Stimulated activated CD4-positive, alpha-beta T cell treated with anti-CD3 and anti-CD28 coated beads, Interleukin-4, amount 100 ng/mL, for 48 hours (primary cell): ENCODE measurements at places on chromosomes 5 and 9.

GRCh38 chr9:78215706-78216105 is 20.2 kb upstream of the CEP78 start:
- no peak for DNase-seq

DNA sequence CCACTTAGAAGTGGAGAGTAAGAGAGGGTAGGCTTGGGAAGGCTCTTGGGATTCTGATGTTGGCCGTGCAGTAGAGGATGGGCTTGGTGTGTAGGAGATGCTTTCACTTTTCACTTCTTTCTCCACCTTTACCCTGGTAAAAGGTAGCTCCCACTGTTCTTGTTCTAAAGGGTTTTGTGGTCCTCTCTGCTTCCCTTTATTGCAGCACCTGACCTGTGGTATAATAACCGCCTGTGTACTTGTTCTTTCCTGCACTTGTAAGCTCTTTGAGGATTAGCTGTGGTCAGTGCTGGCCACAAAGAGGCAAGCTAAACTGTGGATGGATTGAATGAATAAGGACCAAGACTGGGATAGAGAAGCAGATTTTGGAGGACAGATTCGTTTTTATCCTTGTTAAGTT is 25.2 kb downstream of the KDM4C start:
- no peak for DNase-seq

- DNase-seq, result no peak
Measured at GRCh38 chr5:139666551-139666950, 18.4 kb downstream of the CXXC5 start.

DNA sequence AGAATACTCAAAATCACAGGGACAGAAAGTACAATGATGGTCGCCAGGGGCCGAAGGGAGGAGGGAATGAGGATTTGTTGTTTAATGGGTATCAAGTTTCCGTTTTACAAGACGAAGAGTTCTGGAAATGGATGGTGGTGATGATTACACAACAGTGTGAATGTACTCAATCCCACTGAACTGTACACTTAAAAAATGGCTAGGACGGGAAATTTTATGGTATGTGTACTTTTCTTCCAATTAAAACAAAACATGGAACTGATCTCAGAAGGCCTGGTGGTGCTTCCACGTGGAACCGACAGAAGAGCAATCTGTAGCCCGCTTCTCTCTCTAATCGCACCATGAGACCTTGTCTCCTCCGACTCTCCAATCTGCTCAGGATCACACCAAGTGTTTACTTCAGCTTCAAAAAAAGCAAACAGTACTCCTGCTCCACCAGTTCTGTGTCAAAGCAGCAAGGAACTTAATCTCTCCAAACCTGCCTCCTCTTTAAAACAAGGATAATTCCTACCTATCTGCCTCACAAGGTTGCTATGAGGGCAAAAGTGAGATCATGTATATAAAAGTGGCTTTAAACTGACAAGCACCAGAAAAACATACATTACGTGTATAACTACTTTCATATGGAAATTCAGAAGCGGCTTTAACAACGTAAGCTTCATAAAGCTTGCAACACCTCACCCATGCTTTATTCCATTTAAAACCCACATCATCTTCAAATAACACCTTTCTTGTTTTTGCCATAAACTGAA is 2.1 kb downstream of the ECPAS start:
- DNase-seq, result no peak

DNA sequence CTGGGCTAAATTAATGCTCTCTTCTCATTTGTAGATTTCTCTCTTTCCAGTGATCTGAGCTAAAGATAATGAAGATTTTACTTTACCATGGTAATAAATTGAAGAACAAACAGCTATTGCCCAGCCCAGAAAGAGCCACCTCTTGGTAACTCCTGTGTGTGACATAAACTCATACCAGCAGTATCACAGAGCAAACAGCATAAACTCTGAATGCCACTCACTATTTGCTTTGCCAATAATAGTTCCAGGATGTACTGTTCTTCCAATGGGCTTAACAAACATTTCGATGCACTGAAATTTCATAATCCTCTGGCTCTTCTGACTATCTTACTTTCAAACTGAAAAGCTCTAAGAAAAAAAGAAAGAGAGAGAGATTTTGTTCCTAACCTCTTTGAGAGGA is 69.8 kb upstream of the RASEF start:
- DNase-seq, result no peak

- no peak for DNase-seq
Measured at GRCh38 chr5:157513182-157513581, 53.2 kb downstream of the NIPAL4 start.

GRCh38 chr5:147690595-147690994 is 91.9 kb downstream of the JAKMIP2 start:
- no peak for DNase-seq

DNA sequence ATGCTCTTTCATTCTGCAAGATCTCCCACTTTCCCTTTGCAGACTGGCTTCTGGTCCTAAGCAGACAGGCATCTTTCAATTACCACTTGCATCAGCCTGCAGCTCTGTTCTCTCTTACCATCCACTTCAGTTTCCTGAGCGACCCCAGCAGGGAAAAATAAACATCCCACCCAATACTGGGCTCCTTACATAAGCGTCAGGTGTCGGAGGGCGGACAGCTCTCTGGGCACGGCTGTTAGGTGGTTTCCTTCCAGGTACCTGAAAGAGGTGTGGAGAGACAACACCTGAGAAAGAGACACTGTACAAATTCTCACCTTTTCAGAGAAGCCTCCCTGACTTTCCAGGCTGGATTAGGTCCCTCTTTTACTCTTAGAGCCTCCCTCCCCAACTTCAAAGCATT is 145.1 kb upstream of the PANK3 start:
- no peak for DNase-seq

DNA sequence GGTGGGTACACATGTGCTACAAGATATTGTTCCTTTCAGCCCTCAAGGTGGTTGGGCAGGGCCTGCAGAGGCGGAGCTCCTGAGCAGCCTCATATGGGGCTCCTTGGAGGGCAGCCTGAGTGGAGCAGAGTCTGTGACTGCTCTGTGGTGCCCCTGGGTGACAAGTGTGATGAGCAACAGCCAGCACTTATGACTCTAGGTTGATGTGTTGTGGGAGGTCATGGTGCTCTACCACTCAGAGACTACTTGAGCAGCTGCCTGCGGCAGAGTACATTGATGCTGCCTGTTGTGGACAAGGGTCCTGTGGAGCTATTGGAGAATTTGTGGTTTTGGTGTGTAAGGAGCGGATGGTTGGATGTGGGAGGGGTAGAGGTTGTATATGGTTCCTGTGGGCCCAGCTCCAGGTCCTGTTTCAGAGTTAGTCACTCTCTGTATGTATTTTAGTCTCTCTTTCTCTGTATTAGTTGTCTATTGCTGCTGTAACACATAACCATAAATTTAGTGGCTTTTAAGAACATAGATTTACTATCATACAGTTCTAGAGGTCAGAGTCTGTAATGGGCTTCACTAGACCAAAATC is 141.3 kb downstream of the SREK1 start:
- DNase-seq, result no peak

DNA sequence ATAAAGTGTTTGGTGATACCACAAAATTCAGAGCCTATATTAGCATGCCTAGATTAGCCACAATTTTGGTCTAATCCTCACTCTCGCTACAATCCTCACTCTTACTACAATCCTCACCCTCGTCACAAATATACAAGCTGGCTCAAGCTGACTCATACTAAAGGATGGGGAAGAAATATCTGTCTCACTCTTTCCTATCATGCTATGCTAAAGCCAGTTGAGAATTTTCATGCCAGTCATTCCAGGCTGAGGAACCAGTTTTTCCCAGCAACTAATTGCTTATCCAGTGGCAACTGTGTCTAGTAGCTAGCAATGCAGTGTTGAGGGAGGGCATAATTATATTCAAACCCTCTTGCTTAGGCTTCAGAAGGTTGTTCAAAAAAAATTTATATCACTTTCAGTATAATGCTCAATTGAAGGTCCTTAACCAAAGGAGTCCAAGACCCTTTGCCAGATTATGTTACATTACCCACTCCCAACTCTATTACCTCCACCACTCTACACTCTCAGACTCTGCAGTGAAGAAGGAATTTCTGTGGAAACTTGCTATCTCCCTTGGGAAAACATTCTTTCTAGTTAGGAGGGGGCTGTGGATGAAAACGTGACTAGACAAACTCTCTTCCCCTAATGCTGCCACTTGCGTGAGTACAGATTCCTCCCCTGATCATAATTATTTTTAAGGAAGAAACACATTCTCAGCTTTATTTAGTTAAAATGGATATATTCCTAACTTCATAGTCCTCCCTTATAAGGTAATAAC is 810.3 kb upstream of the ACO1 start:
- DNase-seq, result no peak

- DNase-seq, result peak; percentile 66
Measured at GRCh38 chr9:136686794-136687711, at the start of gene AGPAT2. TSS of gene AGPAT2 (minus strand) at chr9:136687457. CDS start at chr9:136687357, 100 bp downstream.

DNA sequence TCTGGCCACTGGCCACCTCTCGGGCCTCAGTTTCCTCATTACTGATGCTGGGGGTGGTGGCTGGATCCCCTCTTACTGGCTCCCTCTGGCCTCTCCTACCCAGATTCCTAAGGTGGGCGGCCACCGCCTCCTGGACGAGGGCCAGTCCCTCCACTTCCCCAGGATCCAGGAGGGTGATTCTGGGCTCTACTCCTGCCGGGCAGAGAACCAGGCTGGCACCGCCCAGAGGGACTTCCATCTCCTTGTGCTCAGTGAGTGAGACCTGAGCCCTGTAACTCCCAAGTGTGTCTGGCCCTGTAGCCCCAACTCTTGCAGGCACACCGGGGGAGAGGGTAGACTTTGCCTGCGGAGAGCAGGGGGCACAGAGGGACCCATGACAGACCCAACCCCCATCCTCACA is 83.3 kb downstream of the HMCN2 start:
- DNase-seq, result no peak

DNA sequence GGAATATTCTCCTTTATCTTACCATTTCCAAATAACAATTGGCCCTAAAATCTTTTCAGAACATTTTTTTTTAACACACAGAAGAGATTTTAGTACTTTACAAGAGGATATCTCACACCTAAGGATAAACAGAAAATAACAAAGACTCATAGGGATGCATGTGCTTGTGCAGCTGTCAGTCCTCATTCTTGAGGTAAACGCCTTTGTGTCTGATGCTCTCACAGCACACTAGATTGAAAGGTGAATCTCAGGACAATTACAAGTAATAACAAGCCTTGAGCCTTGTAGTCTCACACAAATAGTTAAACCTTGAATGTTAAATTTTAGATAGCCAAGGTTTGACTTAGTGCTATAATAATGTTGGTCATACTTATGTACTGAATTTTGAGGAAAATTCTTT is 439.2 kb downstream of the PTPRD start:
- DNase-seq, result no peak

DNA sequence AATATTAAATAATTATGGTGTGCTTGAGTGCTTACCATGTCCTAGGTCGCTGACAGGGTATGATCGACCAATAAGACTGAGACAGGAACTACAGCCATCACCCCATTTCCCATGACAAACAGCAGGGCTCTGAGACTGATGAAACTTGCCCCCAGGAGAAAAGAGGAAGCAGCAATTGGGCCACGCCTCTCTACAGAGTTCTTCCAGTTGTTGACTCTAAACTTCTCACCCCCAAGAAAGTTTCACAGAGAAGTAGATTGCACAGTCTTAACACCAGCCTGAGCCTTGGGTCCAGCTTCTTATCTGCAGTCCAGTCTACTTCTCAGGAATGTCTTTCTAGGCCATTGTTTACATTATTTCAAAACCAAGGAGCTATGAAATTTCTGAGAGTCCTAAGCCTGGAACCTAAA is 182.2 kb upstream of the ANKRD55 start:
- DNase-seq, result no peak

DNA sequence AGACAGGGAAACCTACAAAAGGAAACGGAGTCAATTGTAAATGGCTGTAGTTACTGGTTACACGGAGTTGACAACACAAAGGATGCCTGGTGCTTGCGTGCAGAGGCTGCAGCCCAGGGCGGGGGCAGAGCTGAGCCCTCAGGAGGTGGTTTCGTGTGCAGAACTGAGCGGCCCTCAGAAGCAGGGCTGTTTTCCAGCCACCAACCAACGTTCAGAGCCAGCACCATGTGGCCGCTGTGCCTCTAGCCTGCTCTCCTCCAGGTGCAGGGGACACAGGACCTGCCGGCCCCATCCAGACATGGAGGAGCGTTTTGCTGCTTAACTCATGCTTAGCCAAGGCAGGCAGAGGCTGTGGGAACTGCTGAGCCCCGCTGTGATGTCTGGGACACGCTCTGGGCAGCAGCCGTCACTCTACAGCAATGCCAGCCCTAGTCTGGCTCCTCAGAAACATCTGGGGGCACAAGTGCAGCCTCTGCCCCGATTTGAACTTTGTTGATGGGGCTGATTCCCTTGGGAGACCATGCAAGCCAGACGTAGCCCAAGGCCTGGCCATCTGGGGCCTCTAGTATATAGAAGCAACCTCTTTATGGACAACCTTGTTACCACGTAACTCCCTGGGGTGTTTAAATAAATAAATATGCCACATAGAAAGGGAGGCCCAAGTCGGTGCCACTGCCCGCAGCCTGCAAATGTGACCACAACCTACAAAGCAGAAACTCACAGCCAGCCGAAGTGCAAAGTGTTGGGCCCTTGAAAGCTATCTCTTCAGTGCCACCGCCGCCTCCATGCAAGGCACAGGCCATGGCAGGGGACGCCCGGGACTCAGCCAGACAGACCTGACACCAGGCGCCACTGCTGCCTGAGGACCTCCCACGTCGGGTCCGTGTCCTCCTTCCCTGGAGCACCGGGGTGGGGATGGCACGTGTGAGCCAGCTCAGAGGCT is 42.1 kb downstream of the NKD2 start:
- DNase-seq, result no peak

DNA sequence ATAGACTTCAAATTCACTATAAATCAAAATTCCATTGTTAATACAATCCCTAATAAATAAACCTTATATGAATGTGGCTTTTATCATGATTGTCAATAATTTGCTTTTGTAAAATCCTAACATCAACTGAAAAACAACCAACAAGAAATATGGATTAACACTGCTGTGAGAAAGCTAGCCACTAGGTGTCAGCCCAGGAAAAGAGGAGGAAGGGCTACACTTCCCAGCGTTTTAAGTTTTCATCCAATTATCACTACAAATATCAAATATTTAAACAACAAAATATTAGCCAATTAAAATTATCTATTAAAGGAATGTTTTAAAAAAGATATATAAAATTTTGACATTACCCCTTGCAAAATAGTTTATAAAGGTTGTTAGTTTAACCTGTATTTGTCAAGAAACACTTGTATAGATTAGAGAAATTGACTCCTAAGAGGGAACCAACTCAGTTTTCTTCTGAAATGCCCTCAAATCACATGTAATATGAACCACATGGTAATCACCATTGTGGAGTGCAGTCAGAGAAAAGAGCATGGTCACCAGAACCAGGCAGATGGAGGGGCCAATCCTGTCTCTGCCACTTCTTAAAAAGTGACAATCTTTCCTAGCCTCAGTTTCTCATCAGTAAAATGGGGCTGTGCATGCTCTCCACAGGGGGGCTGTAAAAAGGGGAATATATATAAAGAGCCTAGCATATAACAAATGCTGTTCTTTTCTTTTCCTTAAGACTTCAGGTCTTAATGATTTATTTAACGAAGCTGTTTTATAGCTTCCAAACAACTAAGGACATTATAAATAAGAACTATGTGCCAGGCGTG is 188.2 kb downstream of the CRB2 start:
- DNase-seq, result no peak
